ENCODE measurements at places on chromosomes 3 and 15. TPM values are rescaled to one million over a fixed set of nuclear protein-coding genes. Genes with fewer than 3 reads are reported as not detected.

GRCh38 chr3:11438646-11439045 is 166.4 kb downstream of the ATG7 start:
- no peak for DNase-seq

- DNase-seq = no peak
These were observed 65.6 kb downstream of the NIPA2 start for GRCh38 chr15:22903961-22904534.

DNA sequence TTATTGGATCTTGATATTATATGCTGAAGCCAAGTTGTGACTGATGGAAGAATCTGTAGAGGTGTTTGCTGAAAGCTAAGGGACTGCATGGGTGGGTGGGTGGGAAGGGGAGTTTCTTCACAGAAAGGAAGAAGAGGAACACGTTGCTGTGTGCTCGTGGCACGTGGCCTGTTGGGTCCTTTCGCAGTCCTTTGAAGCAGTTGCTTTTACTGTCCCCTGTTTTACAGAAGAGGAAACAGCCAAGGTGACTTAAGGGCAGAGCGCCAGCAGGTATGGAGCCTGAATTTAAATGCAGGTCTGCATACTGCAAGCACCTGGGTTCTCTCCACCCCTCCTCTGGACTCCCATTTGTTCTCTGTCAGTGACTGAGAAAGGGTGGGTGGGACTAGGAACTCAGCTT is 59.4 kb upstream of the PRR23C start:
- no peak for DNase-seq

DNA sequence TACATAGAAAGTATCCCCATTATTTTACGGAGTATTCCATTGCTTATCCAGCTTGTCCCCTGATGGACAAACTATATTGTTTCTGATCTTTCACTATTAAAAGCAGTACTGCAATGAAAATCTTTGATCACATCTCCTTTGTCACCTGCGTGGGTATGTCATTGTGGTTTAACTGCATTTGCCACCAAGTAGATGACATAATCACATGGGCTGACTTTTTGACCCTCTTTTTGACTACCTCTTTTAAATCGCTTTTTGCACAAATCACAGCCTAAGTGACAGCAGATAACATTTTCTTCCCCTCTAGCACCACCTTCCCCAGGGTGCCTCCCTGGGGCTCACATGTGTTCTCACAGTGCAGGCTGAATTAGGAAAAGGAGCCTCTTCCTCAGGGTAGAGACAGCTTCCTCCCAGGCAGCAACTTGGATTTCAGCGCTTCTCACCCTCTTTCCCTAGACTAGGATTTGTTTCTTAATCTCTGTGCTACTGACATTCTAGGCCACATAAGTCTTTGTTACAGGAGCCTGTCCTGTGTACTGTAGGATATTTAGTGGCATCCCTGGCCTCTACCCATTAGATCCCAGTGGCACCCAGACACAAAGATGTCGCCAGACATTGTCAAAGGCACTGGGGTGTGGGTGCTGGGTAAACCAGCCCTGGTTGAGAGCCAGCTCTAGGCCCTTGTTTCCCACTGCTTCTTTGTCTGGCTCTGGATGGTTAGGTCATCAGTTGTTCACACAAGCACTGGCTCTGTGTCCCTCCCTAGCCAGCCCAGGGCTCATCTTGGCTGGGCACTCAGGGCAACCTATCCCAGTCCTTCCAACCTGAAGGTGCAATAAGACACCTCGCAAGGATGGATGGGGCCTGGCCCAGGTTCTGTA is 1.3 kb upstream of the RBP1 start:
- DNase-seq = peak; percentile 15

DNA sequence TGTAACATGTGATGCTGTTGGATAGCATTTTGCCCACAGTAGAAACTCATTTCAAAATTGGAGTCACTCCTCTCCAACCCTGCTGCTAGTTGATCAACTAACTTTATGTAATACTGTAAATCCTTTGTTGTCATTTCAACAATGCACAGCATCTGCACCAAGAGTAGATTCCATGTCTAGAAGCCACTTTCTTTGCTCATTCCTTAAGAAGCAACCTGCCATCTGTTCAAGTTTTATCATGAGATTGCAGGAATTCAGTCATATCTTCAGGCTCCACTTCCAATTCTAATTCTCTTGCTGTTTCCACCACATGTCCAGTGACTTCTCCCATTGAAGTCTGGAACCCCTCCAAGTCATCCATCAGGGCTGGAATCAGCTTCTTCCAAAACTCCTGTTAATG is 42.9 kb downstream of the AKAP13 start:
- no peak for DNase-seq

Gene CCR8
- not detected for total RNA-seq

Data from cardiac septum (tissue), 1 donor.